ENCODE measurements at places on chromosomes 12 and 14.
A peak's percentile ranks its signal among the peaks of the same experiment; 100 is the strongest.

DNA sequence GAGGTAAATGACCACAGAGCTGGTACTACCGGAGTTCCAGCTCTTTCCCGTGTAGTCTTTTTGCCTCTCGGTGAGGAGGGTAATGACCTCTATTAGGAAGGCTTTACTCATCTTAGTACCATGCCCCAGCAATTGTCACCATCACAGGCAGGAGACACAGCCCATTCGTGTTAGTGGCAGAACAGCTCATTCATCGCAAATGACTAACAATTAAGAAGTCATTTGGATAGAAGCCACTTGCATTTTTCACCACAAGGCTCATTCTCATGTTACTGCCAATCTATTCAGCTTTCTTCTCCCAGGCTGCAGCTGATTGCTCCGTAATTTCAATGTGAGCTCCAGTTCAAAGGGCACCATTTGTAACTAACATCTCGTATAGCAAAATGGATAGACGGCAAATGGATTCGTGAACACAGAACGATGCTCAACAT, 718.8 kb upstream of the TMEM132C start:
- DNase-seq: no peak

- no peak for DNase-seq
Observed at GRCh38 chr12:33156042-33156441, 259.5 kb upstream of the PKP2 start.

DNA sequence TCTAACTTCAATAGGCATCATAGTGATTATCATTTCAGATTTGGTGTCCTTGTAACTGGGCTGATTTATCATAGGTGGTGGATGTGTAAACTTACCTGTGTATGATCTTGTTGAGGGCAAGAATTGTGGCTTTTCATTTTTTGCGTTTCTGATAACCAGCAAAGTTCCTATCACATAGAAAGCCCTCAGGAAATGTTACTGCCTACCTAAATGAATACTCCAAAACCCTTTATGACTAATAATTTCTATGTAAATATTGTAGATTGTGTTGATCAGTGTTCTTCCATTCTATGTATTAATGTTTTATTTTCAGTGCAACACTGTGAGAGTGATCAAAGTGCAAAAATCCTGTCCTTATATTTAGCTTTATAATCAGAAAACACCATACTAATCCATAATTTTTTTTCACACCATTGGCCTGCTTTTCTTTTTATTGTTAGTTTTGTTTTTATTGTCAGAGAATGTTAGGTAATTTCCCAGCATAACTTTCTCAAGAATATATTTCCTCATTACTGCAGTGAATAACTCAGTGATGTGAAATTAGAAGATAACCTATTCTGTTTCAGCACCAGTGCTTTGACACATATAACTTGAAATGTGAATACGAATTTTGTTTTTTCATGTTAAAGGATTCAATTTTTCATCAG, 94.1 kb downstream of the GPHN start:
- no peak for DNase-seq

DNA sequence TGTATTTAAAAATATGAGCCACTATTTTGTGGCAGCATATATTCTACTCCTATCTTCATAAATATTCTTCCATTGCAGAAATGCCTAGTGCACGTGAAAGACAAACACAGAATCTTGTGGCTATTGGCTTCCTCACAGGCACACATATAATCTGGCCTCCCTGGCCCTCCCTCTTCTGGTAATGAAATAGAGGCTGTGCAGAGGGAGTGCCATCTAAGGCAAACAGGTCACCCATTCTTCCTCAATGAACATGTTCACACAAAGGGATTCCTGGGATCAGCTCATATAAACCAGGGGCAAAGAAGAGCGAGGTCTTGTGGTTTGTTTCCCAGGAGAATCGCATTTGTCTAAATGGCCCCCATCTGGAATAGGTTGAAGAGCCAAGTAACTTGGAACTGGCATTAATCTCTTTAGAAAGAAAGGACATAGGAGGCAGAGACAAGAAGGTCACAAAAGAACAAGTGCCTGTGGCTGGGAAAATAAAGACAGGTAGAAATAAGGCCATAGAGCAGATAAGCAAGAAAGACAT, 171.6 kb upstream of the PTPRQ start:
- DNase-seq: no peak

DNA sequence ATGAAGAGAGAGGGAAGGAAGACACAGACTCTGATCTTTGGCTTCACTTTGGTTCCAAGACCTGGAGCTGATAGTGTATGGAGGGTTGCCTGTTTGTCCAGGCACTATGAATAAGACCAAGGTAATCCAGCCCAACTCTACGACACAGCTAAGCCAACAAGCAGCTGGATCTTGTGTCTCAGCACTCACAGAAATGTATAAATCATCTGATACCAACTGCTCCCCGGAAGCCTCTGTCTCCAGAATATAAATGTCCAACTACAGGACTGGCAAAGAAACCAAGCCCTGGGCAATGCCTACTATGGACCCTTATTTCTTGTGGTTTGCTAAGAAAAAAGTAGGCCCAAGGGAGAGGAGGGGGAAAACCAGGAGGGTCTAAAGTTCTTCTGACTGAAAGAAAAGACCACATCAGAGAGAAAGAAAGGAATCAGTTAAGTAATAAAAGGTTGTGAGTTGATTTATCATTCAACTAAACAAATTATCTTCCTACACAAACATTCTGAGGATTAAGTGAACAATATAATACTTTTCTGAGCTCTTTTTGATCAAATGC, 204.0 kb downstream of the DAD1 start:
- no peak for DNase-seq

GRCh38 chr12:50625029-50625925, 120.5 kb downstream of the DIP2B start:
- no peak for DNase-seq

GRCh38 chr14:57418999-57419398, 28.6 kb downstream of the NAA30 start:
- no peak for DNase-seq

DNA sequence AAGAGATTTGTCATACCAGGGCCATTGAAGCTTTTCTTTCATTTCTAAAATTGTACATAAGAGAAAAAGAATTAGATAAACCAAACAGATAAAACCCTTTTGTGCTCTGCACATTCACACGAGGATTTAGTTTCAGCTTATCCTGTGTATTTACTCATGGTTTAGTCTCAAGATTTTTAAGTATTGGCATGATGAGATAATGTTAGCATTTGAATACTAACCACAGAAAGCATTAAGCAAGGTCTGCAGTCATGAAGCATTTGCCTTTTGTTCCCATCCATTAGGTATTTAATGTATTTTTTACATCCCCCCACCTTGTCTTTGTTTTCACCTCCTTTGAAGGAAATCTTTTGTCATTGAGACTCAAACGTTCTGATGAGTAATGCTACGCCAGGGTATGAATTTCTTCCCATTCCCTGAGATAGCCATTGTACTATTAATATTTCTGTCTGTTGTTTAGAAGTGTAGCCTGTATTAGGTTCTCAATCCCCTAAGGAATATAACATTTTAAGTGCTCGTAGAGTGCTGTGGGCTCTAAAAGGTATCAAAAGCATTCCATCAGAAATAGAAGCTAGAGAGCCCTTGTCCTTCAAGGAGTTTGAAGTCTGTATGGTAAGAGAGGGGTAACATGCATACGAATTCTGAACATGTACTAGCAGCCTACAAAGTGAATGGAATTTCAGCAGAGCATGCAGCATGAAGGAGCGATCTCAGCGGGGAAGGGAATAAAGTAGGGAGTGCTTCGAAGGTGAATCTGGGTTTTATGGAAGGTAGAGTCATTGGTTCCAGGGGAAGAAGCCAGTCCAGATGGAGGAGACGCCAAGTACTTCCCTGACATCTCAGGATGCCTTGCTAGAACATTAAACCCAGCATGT, 22.3 kb downstream of the CRADD start:
- DNase-seq: no peak

DNA sequence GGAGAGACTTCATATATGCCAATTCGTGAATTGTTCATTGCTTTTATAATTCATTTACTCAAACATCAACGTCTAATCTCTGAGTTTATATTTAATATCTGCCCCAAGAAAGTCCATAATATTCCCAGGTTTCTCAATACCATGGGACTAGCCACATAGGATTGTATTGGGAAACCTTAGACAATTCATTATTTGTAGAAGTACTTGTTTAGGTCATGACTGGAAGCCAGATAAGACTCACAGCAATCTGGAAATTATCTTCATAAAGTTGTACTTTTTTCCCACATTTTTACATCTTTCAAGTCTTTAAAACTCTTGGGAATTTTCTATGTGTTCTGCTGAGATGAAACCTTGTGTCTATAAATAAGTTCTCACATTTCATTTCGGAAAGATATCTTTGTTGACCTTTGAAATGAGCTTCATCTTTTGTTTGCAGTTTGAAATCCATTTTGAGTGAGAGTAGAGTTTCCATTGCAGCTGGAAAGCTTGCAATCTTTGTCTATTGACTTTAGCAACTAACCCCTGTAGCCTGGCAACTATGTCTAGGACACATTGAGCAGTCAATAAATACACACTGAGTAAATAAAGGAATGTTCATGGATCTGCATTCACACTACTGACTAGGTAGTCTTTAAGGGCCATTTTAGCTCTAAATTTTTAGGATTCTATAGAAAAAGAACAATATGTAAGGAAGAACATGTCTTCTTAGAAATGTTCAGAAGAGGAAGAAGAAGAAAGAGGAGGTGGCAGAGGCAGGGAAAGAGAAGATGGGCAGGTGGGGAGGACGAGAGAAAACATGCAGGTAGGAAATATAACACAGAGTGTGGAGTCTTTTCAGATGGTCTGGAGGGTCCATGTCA, 154.4 kb downstream of the LRIG3 start:
- DNase-seq: no peak

GRCh38 chr14:54599966-54600716, 33.2 kb downstream of the SAMD4A start:
- DNase-seq: peak; percentile 40

DNA sequence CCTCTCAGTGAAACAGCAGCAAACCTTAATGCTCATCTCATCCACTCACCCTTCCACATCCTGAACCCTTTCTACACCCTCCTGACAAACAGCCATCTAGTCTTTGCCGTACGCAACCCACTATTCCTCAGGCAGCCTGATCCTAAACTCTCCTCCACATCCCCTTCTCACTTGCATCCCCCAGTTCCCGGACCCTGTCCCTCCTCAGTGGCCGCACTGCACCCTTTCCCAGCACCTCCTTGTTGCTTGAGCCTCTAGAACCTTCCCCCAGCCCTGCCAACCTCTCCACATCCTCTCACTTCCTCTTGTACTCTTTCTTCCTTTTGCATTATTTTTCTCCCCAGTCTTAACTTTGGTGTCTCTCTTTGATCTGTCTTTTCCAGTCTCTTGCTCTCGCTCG, 42.9 kb downstream of the IQSEC3 start:
- DNase-seq: no peak

GRCh38 chr12:89946518-89947135, 238.0 kb upstream of the ATP2B1 start:
- no peak for DNase-seq

- DNase-seq: peak; percentile 73
Observed at GRCh38 chr14:22900081-22900799, 17.2 kb downstream of the REM2 start.

- DNase-seq: no peak
Observed at GRCh38 chr14:23877538-23878180, 75.9 kb upstream of the DHRS4 start.

DNA sequence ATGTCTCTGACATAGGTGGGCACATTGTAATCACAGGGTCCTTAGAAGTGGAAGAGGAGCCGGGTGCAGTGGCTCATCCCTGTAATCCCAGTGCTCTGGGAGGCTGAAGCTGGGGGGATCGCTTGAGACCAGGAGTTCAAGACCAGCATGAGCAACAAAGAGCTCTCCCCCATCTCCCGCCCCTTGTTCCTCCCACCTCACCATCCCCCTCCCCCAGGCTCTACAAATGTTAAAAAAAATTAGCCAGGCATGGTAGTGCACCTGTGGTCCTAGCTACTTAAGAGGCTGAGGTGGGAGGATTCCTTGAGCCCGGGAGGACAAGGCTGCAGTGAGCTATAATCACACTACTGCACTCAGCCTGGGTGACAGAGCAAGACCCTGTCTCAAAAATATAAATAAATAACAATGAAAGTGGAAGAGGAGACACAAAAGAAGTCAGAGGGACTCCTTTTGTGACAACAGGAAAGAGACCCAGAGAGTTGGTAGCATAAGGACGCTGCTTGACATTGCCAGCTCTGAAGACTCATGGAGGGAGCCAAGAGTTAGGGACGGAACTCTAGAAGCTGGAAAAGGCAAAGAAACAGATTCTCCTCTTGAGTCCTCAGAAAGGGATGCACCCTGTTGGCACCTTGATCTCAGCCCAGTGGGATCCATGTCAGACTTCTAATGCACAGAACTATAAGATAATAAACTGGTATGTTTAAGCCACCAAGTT, 29.6 kb upstream of the CSRP2 start:
- no peak for DNase-seq

DNA sequence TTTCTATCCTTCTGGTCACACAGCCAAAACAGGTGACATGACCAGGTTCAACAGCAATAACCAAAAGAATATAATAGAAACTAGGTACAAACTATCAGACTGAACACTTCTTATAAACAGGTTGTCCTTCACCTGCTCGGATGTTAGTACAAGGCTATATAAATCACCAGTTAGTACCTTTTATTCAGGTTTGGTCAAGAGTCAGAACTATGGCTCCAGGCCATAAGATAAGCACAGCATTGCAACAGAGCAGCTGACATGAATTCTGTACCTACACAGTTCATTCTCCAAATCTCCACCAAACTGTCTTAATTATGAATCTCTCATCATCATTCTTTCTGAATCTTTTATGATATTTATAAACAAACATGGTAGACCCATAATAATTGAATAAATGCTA, 123.9 kb downstream of the DIO2 start:
- no peak for DNase-seq

Data from KBM-7 (cell line).